ENCODE measurements at places on chromosomes 12 and 14. TPM values are rescaled to one million over a fixed set of nuclear protein-coding genes. Genes with fewer than 3 reads are reported as not detected.

The DBX2 gene
- not detected for total RNA-seq

The PXMP2 gene
- 13.2 TPM for total RNA-seq

The PRKD1 gene
- total RNA-seq = 11.3 TPM

The NEUROD4 gene
- total RNA-seq = not detected

The TNFRSF1A gene
- total RNA-seq = 147 TPM

The GSC gene
- total RNA-seq = not detected

The ENDOU gene
- not detected for total RNA-seq

The RTL1 gene
- not detected for total RNA-seq

The BICD1 gene
- 10.3 TPM for total RNA-seq

The RERG gene
- total RNA-seq = 2.8 TPM

The PNN gene
- 24.0 TPM for total RNA-seq

The CPNE6 gene
- not detected for total RNA-seq

The FAM186B gene
- 0.10 TPM for total RNA-seq

The PTGDR gene
- total RNA-seq = not detected

The SRP54 gene
- 85.1 TPM for total RNA-seq

Data from myocyte (in vitro differentiated cells).